Activated naive CD8-positive, alpha-beta T cell treated with anti-CD3 and anti-CD28 coated beads for 36 hours (primary cell): ENCODE measurements at places on chromosomes 3 and 15. TPM values are rescaled to one million over a fixed set of nuclear protein-coding genes. Genes with fewer than 3 reads are reported as not detected.

The RAB6B gene
- 0.08 TPM for total RNA-seq

The EAF2 gene
- total RNA-seq, result 15.0 TPM

The GATA2 gene
- total RNA-seq, result not detected

The ZNF774 gene
- total RNA-seq, result 1.9 TPM

The FHIT gene
- total RNA-seq, result 8.6 TPM

The FRG2C gene
- total RNA-seq, result not detected

The GOLGA8J gene
- not detected for total RNA-seq

The COL8A1 gene
- not detected for total RNA-seq

The SENP2 gene
- total RNA-seq, result 35.2 TPM

The LRRK1 gene
- 0.29 TPM for total RNA-seq

The RASSF1 gene
- 53.7 TPM for total RNA-seq

The ZMYND10 gene
- total RNA-seq, result 0.39 TPM

The B3GALNT1 gene
- total RNA-seq, result 16.4 TPM

The LIPH gene
- not detected for total RNA-seq

The GPR27 gene
- 0.91 TPM for total RNA-seq

The SOX2 gene
- total RNA-seq, result not detected

The NEO1 gene
- 4.1 TPM for total RNA-seq

The SLC24A5 gene
- not detected for total RNA-seq

The PRSS50 gene
- total RNA-seq, result not detected

The GUCA1C gene
- total RNA-seq, result not detected

The TM6SF1 gene
- 1.6 TPM for total RNA-seq

The ZNF662 gene
- 4.9 TPM for total RNA-seq
